ENCODE measurements at places on chromosomes 3 and 15. TPM values are rescaled to one million over a fixed set of nuclear protein-coding genes. Genes with fewer than 3 reads are reported as not detected.

The RARRES1 gene
- 4.9 TPM for total RNA-seq

The XRN1 gene
- 17.4 TPM for total RNA-seq

The ZNF860 gene
- 0.53 TPM for total RNA-seq

The ISLR2 gene
- not detected for total RNA-seq

The GP5 gene
- total RNA-seq = not detected

The NPHP3 gene
- total RNA-seq = 25.8 TPM

The CPN2 gene
- total RNA-seq = not detected

DNA sequence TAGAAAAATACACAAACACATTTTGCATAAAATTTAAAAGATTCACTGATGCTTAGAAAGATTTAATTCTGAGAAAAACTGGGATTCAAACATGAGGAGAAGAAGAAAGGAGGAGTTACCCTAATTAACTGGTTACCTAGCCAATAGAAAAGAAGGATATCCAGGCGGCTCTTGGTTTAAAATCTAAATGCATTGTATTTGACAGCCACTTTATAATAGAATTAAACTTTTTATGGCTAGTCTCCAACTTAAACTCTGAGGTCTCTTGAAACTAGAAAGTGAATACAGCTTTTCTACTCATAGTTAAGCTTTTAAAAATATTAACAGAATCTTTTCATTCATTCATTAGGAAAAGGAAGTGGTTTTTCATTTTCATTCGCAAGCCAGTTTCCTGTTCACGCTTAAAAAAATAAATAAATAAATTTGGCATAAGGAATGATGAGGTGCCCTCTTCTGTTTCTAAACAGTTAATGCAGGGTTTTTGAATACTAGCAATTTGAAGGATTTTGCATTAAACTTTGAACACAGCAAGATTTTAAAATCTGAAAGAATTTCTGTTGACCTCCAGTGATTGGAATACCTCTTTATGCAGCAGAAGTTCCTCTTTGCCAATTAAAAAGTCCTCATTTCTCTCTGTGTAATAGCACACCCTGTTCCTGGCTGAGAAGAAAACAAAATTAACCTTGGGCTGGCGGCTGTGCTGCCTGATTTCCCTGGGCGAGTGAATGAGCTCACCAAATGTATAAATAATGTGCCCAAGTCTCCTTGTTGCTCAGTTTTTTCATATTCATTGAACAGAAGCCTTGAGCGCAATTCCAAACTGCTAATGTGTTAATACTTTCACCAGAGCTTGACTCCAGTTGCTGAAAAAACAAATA lies 105.1 kb downstream of the ZMAT3 start:
- DNase-seq = peak; percentile 40

GRCh38 chr3:195238586-195239118 lies 32.3 kb downstream of the XXYLT1 start:
- no peak for DNase-seq

DNA sequence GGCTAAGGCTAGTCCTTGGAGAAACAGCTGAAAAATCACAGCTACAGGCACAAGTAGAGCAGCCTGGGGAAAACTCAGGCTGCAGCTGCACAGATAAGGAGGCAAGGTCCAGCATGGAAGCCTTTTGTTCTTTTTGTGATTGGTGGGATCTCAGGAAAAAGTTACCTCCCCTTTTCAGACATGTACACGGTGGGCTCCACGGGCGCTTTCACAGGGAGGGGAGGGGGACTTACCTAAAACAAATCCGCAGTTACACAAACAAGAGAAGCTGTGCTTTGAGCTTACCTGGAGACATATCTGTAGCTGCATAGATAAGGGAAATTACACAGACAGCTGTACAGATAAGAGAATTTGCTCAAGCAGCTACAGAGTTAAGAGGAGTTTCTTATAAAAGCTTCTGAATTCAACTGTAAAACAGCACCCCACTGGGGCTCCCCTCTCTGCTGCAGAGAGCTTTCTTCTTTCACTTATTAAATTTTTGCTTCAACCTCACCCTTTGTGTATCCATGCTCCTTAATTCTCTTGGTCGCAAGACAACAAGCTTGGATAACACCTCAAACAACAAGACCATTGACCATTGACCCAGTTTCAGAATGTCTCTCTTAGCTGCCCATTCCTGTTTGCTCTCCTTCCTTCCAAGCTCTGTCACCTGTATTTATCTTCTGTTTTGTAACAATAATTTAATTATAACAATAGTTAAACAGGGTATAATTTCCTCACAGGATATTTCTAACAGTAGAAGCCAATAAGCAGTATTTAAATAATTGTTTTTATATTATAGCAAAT lies 10.9 kb upstream of the CD200 start:
- no peak for DNase-seq

DNA sequence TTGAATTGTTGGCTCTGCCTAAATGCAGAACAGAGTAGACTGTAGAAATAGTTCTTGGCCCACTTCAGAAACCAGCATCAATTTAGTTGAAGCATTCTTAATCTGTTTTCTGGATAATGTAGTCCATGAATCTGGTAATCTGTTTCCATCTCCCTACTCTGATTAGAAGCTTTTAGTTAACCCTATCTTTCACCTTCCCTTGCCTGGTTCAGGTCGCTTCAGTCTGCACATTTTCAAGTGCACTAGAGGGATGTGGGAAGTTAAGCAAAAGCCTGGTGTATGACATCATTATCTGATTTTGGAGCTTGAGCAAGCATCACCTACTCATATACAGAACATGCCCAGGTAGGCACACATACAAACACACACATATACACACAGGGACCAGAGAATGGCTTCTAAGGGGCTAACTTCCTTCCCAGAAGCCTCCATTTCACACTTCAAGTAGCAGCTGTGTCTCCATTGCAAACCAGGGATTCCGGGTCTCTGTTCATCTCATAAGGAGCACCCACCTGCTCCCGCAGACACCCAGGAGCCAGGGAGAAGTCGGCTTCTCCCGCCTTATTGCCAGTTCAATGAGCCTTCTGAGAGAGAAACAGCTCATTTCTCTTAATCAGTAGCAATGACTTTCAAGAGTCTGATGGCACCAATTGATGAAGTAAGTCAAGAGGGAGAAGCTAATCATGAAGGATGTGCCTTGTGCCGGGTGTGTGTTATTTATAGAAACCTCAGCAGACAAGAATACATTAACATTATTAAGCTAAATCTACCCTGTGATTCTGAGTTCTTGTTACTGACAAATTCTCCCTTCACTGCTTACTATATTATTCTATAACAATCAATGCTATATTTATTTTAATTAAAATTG lies 347.9 kb upstream of the STAC start:
- DNase-seq = no peak

GRCh38 chr3:62135741-62136140 lies 237.6 kb downstream of the FEZF2 start:
- no peak for DNase-seq

GRCh38 chr3:48460517-48460902 lies 14.0 kb downstream of the ATRIP start:
- DNase-seq = no peak

- no peak for DNase-seq
These were observed 424.6 kb upstream of the GBE1 start for GRCh38 chr3:82186017-82186416.

- no peak for DNase-seq
These were observed 110.9 kb downstream of the LMLN start for GRCh38 chr3:198070871-198071270.

GRCh38 chr3:184144505-184144904 lies 9.3 kb downstream of the EIF2B5 start:
- DNase-seq = no peak

DNA sequence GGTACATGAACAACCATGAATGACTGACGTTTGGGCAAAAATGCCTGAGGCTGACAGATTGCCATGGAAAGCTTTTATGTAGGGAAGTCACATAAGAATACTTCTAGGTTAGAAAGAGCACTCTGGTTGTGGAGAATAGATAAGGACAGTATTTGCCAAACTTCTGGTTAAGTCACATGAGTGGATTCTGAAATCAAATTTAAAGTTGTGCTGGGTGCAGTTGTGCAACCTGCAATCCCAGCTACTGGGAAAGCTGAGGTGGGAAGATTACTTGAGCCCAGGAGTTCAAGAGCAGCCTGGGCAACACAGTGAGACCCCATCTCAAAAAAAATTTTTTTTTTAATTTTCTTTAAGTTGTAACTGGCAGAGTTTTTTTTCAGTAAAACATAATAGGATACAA lies 7.2 kb upstream of the ZNF148 start:
- DNase-seq = no peak

DNA sequence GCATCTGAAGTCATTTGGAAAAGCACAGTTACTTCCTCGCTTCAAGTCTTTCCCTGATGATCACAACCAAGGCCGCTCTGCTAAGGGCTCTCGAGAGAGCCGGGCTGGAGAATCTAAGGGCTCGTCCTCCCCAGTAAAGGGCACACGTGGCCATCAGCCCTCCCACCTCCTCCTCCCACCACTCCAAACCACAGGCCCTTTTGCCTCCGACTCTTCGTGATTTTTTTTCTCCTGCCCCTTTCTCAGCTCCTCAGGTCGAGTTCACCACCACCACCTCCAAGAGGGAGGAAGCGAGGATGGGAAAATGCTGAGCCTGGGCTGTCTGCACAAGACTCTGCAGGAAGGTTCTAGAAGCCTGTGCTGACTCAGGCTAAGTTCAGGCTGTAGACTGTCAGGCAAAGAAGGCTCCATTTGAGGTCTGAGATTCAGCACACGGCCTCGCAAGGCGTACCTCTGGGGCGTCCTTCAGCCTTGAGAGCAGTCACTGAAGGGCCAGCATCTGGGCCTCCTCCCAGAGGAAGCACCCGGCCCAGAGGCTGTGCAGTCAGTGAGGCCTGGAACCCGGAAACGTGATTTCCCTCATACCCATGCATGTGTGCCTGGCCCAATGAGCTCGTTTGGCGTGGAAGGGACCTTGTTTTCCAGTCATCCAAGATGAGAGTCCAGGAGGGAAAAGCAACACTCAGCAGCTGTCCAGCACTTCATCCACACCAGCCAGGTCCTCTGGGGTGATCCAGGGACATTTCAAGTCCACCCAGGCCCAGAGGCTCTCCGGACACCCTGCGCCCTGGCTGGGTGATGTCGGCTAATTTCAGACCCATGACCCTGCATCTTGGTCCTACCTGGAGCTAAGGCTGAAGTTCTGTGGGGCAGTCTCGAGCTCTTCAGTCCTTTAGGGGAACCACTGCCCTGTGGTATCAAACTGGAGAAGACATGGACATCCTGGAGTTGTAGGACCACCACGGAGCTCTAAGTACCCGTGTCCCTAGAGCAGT lies 196.8 kb downstream of the XXYLT1 start:
- no peak for DNase-seq

DNA sequence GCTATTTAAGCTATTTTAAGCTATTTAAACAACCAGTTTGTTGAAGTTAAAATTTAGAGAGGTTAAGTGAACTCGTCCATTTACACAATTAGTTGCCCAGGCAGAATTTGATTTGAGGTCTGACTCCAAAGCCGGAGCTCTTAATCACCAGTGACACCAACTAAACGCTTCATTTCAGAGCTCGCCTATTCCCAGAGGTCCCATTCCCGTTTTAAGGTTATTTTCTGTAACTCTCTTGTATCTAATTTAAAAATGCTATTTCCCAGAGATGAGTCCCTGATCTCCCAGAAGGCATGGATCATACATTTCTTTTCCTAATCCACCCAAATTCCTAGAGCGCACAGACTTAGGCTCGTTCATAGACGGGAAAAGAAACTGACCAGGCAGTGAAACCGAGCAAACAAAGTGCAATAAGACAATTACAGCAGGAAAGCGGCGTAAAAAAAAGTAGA lies 904 bp upstream of the MCTP2 start:
- DNase-seq = no peak

DNA sequence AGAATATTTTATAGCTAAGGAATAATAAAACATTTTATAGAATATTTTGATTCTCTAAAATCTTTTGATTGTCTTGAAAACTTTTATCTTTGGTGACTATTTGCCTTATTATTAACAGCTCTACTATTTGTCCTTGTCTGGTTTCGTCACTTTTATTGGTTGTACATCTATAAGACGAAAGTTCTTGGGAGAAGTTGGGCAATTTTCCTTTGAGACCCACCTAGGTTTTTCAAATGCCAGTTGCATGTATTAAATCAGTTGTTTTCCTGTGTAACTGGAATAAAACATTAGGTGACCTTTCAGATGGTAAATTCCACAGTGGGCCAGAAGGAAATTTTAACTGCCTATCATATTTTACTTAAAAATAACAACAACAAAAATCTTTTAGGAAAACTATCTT lies 1245.7 kb downstream of the SI start:
- DNase-seq = no peak

- peak; percentile 70 for DNase-seq
These were observed 203.9 kb downstream of the VGLL3 start for GRCh38 chr3:86787091-86787490.

DNA sequence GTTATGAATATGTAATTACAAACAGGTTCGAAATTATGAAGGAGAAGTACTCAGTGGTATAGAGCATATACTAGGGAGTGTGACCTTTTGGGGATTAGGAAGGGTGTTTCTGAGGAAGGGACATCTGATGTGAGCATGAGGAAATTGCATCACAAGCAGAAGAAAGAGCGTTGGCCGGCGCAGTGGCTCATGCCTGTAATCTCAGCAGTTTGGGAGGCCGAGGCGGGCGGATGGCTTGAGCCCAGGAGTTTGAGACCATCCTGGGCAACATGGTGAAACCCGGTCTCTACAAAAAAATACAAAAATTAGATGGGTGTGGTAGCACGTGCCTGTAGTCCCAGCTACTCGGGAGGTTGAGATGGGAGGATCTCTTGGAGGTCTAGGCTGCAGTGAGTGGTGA lies 6.9 kb downstream of the CMTM7 start:
- no peak for DNase-seq

All from SJSA1 (cell line).